Activated CD8-positive, alpha-beta memory T cell treated with anti-CD3 and anti-CD28 coated beads for 1 hour (primary cell): ENCODE measurements at places on chromosomes 16 and 17.

GRCh38 chr17:17134051-17134956 is 71.8 kb downstream of the PLD6 start:
- no peak for DNase-seq

DNA sequence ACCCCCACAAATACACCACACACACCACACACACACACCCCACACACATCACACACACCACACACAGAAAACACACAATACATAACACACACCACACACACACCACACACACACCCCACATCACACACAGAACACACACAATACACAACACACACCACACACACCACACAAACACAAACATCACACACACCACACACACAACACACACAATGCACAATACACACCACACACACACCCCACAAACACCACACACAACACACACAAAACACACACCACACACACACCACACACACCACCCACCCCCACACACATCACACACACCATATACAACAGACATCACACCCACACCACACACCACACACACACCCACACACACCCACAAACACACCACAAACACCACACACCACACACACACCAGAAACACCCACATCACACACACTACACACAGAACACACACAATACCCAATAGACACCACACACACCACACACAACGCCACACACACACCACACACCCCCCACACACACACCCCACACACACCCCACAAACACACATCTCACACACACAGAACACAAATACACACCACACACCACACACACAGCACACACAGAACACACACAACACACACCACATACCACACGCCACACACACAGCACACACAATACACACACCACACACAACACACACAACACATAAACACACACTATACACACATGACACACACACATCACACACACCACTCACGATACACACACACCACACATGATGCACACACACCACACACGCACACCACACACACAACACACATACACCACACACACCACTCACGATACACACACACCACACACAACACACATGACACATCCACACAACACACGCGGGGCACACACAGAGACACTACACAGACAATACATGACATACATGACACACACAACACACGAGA is 11.0 kb upstream of the GCGR start:
- DNase-seq: no peak

- DNase-seq: no peak
These were observed 3.4 kb downstream of the ALDOA start for GRCh38 chr16:30068750-30069610.

- DNase-seq: no peak
These were observed 226.1 kb upstream of the TOX3 start for GRCh38 chr16:52773026-52773425.

DNA sequence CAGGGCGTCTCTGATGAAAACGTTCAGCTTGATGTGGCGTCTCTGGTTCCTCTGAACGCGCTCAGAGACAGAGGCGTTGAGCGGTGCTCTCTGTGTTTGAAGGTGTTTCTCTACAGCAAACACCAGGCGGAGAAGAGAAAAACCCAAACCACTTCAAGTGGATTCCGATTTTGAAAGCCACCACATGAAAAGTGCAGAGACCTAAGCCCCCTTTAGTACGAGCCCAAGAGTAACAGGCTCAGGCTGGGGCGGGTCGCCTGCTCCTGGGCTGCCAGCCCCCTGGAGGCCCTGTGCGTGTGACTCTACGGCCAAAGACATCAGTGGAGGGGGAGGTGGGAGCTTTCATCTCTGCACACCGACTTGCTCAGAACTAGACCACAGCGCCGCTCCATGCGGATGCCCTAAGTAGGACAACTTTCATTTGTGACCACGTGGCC is 328.4 kb downstream of the MAF start:
- DNase-seq: peak; percentile 20

- no peak for DNase-seq
These were observed 60.6 kb downstream of the NT5M start for GRCh38 chr17:17363638-17364337.

- no peak for DNase-seq
These were observed 13.9 kb upstream of the USP36 start for GRCh38 chr17:78854508-78854907.

GRCh38 chr16:19751478-19752385 is 33.7 kb downstream of the IQCK start:
- DNase-seq: no peak

DNA sequence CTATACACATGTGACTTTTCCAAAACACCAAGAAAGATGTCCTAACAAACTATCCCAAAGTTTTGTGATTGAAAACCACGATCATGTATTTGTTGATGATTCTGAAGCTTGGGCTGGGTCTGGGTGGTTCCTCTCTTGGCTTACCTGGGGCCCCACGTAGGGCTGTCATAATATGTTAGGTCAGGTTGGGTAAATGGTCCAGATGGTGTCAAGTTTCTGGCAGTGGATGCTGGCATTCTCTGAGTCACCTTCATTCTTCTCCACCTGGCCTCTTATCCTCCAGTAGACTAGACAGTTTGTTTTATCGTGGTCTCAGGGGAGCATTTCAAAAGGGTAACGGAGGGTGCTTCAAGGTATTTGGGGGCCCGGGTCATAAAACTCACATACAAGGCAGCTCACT is 39.4 kb downstream of the SYCE1L start:
- DNase-seq: no peak

DNA sequence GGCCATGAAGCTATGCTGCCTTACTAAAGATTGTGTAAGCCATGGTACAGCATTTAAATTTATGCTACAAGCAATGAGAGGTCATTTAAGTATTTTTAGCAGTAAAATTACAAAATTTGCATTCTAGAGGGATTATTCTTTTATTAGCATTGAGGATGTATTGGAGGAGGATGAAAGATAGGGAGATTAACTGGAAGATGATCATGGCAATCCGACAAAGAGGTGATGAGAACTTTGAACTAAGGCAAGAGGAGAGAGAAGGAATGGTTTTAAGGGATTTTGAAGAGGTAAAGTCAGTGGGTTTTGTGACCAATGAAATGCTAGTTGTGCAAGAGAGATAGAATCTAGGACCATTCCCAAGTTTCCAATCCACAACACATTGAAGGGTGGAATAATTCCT is 129.9 kb downstream of the SNX11 start:
- DNase-seq: no peak

- no peak for DNase-seq
These were observed 619.9 kb upstream of the SOX9 start for GRCh38 chr17:71500761-71501555.

GRCh38 chr16:84247844-84248243 is 8.0 kb upstream of the KCNG4 start:
- DNase-seq: no peak

GRCh38 chr17:58344791-58345157 is 7.2 kb downstream of the SUPT4H1 start:
- no peak for DNase-seq

GRCh38 chr17:14019186-14019956 is 49.9 kb upstream of the COX10 start:
- no peak for DNase-seq

DNA sequence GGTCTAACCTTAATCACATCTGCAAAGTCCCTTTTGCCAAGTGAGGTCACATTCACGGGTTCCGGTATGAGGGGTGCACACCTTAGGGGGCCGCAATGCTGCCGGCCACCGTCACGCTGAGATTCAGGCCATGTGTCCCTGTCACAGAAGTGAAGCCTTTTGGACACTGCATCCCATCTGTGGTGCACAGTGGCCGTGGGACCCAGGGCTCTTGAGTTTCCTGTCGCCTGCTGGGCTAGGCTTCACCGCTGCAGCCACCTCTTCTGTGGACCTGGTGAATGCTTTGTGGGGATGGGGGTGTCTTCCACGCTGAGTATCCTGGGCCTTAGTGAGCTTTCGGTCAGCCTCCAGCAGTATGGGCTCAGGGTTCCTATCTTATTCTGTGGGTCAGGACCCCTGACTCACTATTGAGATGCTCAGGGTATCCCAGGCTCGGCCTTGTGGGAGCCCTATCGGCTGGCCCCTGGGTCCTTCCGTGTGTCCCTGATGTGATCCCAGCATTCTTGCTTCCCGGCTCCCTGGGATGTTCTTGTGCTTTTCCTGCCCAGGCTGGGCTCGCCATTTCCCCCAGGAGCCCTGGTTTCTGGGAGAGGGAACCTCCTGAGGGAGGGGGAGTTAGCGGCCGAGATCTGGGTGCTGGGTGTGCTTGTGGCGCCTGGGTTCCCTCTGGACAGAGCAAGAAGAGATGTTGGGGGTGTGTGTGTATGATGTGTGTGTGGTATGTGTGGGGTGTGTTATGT is 4.9 kb upstream of the SLC38A10 start:
- DNase-seq: no peak

DNA sequence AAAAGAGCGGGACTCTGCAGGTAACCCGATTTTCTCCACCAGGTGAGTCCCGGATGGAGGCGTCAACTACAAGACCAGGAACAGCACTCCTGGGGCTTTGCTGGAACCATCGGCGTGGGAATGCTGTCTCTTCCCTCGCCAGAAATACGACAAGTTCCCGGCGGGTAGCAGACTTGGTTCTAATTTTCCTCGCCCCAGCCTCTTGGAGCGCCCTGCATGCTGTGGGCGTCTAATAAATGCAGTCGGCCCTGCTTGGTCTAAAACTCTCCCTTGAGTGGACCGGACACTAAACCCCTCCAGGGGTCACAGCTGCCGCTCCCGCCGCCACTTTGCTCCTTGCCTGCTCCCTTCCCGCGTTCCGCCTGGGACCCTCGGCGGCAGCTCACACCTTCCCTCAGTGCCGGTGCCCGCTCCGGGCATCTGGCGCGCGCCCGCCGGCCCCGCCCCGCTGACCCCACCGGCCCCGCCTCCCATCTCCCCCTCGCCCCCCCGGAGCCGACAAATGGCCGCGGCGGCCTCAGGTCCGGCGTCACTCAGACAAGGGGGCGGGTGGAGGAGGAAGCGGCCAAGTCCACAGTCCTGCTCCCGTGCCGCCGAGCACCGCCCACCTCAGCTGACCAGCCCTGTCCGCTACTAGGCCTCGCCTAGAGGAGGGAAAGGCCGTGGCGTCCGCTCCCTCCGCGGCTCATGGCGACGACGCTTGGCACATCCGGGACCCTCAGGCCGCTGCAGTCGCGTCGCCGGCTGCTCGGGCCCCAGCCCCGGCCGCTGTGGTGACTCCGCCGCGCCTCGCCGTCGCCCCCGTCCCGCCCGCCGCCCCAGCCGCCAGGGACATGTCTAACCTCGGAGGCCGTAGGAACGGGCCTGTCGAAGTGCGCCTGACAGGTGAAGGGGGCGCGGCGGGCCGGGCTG is 65.8 kb downstream of the KPNA2 start:
- DNase-seq: peak; percentile 19

DNA sequence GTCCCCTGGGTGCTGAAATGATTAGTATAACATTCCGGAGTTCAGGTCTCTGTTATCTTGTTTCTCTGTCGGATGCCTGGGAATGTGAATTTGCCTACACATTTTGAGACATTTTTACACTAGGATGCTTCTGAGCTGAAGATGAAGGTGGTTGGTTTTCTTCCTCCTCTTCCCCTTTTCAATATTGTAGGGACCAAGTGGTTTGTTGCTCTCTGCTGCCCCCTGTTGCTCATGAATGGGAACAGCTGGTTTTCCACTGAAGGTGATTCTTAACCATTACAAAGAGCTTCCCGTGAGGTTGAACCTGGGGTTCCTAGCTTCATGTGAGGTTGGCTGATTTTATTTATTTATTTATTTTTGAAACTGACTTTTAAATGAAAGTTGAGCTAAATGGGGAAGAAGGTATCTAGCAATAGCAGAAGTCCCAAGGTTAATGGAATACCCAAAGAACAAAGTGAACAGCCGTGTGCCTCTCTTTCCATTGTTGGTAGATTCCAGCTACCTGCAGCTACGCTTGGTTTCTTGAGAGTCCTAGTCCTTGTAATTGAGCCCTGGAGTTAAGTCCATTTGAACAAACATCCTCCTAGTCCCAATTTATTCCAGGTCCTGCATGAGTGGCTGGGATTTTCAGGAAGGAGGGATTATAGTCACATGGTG is 983.9 kb upstream of the EEF2KMT start:
- DNase-seq: no peak

DNA sequence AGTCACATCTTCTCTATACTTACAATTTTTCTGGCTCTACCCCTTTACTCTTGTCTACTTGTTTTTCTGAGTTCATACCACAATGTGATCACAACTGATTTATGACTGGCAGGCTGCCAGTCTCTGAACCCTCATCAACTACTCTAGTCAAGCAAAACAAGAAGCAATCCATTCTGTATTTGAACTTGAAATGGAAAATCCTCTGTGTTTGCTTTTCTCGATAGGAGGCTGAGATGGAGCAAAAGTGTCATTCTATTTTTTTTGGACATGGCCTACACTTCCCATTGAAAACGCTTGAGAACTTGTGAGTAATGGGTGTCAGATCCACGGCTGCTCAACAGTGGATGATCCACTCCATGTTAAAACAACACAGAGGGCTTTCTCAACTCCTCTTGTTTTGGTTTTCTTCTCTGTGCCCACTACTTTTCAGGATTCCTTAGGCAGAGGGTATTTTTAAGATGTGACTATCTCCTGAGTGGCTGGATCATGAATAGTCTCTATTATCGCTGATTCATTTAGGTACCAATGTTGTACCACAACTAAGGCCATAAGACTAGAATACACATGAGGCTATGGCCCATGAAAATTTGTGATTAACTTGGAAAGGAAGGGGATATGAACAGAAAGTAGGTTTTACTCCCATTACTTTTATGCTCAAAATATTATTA is 11.7 kb downstream of the TMEM100 start:
- no peak for DNase-seq

- no peak for DNase-seq
These were observed 14.6 kb downstream of the COTL1 start for GRCh38 chr16:84603140-84603816.

- DNase-seq: no peak
These were observed 8.7 kb upstream of the PYY start for GRCh38 chr17:43962479-43962878.

DNA sequence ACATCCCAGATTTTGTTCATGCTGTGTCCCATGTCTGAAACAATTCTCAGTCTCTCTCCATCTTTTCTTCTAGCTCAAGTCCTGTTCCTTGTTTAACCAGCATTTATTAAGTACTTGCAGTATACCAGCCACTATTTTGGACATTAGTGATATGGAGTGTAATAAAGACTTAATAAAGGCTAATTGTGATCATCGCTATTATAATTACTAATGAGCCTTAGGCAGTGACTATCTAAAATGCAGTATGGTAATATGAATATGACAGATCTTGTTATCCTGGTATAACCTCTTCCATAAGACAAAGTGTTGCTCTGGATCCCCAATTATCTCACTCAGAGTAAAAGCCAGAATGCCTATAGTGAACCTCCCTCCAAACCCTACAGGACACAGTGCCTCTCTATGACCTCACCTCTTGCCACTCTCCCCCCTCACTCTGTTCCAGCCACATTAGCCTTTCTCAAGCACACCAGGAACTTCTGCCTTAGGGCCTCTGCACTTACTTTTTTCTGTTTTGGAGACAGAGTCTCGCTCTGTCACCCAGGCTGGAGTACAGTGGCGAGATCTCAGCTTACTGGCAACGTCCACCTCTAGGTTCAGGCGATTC is 1.8 kb upstream of the FLOT2 start:
- no peak for DNase-seq

GRCh38 chr17:67187927-67188326 is 57.1 kb downstream of the HELZ start:
- DNase-seq: no peak

GRCh38 chr17:2736956-2737355 is 12.5 kb downstream of the CCDC92B start:
- no peak for DNase-seq
